ENCODE measurements at places on chromosomes 6 and 20.

DNA sequence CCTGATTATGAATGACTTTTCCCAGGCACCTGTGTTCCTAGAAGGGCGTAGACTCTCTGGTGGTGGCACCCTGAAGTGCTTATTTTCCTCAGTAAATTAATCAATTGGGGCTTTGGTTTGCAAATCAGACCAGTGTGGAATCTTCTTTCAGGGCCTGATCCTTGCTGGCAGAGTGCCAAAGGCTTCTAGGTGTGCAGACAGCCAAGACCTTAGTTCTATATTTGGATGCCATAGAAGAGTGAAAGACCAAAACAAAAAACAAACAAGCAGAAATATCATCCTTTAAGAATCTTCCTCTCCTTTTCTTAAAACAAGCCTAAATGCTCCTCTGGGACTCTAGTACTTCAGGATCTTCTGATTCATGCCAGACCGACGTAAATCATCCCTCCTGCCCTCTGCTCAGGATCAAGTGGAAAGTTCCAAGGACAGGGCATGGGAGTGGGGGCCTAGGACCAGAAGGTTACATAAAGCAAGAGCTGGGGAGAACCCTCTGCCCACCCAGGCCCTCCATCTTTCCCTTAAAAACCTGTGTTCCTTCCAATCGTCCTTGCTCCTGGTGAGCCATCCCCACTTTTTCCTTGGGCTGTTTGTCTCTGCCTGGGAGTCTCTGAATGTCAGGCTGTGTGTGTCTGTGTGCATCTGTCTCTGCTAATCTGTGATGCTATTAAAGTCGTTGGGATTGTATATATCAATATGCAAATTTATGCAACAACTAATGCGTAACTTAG is 70.5 kb upstream of the MYLIP start:
- DNase-seq: no peak

DNA sequence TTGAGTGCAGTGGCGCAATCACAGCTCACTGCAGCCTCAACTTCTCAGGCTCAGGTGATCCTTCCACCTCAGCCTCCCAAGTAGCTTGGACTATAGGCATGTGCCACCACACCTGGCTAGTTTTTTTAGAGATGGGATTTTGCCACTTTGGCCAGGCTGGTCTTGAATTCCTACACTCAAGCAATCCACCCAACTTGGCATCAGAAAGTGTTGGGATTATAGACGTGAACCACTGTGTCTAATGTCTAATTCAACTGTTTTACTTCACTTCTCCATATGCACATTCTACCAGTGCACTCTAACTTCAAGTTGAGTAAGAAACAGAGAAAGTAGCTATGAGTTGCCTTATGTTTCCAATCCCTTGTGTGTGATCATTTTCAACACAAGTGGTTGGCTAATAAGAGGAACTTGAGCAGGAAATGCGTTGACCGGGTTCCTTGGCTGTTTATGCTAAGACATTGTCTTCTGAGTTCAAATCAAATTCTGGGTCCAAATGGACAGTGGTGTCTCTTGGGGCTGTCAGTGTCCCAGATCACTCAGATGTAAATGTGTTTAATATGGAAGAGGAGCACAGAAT is 23.9 kb downstream of the ZNF337 start:
- no peak for DNase-seq

- peak; percentile 87 for DNase-seq
Observed at GRCh38 chr6:161476711-161477110, 202.8 kb upstream of the AGPAT4 start.

- DNase-seq: no peak
Observed at GRCh38 chr20:16203096-16203495, 370.2 kb downstream of the KIF16B start.

- DNase-seq: no peak
Observed at GRCh38 chr20:50821257-50821921, 26.5 kb downstream of the BCAS4 start.

- peak; percentile 60 for DNase-seq
Observed at GRCh38 chr20:53869466-53870258, 200.7 kb downstream of the BCAS1 start.

GRCh38 chr6:159853754-159854153 is 37.0 kb upstream of the MAS1 start:
- no peak for DNase-seq
